ENCODE measurements at places on chromosomes 4 and X.

DNA sequence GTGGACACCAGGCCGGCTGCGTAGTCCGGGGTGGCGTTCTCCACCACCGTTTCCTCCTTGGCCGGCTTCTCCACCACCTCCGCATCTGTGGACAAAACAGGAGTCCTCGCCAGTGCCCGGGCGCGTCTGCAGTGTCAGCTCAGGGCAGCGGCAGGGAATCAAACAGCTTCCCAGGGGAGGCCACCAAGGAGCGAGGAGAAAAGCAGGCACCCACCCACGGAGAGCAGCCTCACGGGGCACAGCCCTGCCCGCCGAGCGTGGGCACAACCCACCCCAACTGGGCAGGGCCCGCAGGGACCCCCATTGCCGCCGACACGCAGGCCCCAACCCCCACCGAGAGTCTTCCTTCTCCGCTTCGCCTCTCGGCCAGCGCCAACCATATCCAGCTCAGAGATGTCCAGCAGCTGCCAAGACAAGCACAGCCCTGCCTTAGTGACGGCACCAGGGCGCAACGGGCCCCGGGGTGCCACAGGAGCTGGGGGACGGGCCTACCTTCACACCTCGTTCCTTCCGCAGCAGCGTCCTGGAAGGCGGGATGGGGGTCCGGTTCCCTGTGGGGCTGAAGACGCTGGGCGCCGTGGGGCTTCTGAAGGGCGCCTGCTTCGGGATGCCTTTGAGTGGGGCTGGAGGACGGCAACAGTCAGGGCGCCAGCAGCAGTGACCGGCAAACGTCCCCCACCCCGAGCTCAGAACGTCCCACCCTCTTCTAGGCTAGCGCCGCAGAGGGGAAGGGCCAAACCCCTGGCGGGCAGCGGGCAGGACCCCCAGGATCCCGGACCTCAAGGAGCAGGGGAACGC lies 22.8 kb downstream of the NELFA start:
- DNase-seq = no peak

DNA sequence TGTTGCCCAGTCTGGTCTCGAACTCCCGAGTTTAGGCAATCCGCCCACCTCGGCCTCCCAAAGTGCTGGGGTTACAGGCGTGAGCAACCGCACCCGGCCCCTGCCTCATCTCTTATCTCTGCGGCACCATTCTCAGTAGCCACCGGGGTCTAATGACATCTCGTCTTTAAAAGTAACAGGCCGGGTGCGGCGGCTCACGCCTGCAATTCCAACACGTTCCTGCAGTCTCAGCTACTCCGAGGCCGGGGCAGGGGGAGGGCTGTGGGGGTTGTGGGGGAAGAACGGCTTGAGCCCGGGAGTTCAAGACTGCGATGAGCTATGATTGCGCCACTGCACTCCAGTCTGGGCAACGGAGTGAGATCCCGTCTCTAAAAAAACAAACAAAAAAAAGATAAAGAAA lies 28.8 kb downstream of the ING2 start:
- no peak for DNase-seq

GRCh38 chr4:16516796-16517439 lies 290.6 kb upstream of the TAPT1 start:
- no peak for DNase-seq

GRCh38 chr4:55768291-55768690 lies 51.3 kb upstream of the EXOC1L start:
- no peak for DNase-seq

DNA sequence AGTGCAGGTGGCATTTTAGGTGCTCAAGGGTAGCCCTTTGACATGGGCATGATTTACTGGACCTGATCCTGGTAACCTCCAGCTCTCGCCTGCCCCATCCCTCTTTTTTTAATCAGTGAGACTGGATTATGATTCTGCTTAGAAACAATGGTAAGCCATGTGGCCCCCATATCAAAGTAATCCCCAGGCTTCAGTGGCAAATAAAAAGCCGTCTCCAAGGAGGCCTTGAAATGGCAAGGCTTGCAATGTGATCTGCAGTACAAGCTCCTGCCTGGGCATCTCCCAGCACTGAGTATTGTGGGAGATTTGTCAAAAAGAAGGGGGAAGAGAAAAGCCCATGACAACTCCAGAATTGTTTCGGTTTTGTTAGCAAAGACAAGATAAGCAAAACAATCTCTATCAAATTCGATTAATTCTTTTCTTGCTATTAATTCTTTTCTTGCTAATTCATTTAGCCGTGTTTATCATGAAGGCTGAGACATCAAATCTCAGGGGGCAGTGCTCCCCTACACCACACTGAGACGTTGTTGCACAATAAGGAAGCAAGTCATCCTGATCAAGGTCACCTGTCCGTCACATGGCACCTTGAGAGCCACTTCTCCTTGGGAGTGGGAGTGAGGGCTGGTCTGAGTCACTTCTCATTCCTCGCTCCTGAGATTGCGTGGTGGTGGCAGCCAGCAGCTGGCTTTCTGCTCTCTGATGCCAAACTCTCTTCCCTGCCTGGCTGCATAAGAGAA lies 312.7 kb upstream of the GATB start:
- no peak for DNase-seq

GRCh38 chr4:17670423-17670822 lies 56.0 kb downstream of the MED28 start:
- DNase-seq = no peak

- DNase-seq = no peak
Observed at GRCh38 chr4:99950913-99951254, 809 bp upstream of the H2AZ1 start.

- DNase-seq = no peak
Observed at GRCh38 chr4:183469936-183470335, 25.5 kb downstream of the CDKN2AIP start.

DNA sequence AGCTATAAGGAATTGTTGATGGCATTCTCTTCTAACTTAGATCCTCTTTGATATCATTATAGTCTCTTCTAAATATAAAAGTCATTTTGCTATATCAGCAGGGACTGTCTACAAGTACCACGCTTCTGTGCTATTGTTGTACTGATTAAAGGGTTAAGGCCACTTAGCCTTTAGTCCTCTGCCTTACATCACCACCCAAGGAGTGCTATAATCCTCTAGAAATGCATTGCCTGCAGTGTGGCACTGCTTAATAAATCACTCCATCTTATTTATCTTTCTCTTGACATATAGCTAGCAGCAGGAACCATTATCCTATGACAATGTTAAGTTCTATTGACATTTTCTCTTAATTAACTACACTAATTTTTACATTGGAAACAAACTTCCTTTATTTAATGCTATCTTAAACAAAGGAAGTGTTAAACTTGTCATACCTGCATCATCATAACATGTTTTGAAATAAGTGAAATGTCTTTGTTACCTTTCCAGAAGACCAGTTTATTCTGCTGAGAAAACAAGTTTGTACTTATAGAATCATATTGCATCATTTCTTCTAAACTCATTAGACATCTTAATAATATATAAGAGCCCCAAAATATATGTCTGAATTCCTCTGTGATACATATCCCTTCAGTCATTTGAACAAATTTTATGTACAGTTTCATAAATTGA lies 360.9 kb upstream of the ATOH1 start:
- no peak for DNase-seq

- no peak for DNase-seq
Observed at GRCh38 chr4:4866124-4866865, 6.8 kb downstream of the MSX1 start.

DNA sequence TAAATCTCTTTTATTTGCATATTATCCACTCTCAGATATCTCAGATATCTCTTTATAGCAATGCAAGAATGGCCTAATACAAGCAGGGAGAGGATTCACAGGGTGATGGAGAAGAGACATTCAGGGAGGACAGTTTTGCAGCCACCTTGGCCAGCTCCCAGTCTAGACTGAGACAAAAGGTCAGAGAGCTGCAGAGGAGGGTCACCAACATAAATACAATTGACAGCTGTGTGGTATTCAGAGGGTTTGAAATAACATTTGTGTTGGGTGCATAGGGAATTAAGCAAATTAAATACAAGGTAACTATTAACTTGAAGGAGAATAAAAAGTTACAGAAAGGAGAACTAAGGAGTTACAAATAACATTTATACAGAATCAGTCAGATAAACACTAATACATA lies 189.5 kb upstream of the TAPT1 start:
- no peak for DNase-seq

DNA sequence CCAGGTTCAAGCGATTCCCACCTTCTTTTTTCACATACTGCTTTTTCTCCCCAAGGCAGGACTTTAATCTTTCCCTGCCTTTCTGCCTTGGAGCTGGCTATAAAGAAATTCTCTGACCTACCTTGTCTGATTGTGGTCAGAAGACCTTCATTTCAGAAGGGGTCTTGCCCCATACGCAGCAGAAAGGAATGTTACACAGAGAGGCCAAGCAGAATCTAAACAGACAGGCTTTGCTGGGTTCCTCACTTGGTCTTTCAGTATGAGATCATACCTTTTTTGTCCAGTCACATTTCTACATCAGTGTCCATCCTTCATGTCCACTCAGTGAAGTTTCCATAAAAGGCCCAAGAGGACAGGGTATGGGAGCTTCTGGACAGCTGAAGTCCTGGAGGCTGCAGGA lies 108.3 kb upstream of the RBPJ start:
- no peak for DNase-seq

DNA sequence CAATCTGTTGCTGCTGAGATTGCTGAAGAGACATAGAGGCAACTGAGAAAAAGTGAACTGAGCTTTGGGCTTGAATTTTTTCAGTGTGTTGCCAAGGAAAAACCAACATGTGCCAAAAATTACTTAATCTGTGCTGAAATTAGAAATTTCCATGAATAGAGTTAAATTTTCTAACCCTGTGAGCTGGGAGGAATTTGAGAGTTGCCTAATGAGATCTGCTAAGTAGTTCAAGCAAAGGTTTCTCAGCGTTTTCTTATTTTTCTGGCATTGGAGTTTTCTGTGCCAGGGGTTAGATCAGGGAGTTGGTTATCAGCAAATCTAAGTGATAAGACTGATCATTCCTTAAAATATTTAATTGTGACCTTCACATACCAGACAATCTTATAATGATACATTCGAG lies 457.5 kb upstream of the GNPDA2 start:
- DNase-seq = no peak

DNA sequence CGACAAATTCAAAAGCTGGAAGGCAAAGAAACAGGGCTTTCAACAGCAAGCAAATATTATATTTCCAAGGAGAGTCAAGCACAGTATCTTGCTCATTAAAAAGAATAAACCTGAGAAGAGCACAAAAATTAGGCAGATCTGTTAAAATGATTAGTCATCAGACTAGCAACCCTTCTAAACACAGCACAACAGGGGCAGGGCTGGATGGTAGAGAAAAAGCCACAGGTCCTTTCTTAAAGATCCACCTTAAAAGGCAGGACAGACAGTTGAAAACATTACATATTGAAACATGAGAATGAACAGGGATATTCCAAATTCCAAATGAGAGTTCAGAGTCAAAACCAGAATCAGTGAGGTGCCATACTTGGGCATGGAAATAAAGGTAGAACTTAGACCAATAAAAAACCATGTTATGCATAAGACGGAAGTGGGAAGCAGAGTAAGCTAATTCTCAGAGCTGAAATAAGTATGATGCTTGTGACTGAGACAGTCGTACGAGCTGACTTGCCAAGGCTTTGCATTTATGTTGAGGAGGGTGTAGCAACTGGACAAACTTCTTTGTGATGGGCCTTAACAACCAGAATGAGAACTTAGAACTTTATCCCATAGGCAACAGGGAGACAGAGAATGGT lies 126.9 kb upstream of the FAM9B start:
- no peak for DNase-seq

GRCh38 chr4:13455411-13455810 lies 28.7 kb downstream of the RAB28 start:
- no peak for DNase-seq

- no peak for DNase-seq
Observed at GRCh38 chr4:26715636-26716242, 131.9 kb downstream of the TBC1D19 start.

DNA sequence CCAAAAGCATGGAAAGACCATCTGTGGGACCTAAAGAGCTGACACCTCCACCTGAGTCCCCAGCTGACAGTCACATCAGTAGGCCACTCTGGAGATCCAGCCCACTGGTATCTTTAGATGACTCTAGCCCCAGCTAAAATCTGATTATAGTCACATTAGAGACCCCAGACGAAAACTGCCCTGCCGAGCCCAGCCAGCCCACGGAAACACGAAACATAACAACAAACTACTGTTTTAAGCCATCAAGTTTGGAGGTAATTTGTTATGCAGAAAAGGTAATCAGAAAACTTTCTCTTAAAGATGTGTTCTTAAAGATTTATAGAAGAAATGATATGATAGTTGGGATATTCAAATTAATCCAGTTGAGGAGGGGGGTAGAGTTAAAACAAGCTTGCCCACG lies 175.7 kb downstream of the DHX15 start:
- no peak for DNase-seq
